Chondrocyte (in vitro differentiated cells): ENCODE measurements at places on chromosomes 6 and 20. TPM values are rescaled to one million over a fixed set of nuclear protein-coding genes. Genes with fewer than 3 reads are reported as not detected.

GRCh38 chr6:142746524-142746923 lies 198.5 kb downstream of the HIVEP2 start:
- DNase-seq: no peak

Gene GHRH
- not detected in 3 replicates for total RNA-seq

DNA sequence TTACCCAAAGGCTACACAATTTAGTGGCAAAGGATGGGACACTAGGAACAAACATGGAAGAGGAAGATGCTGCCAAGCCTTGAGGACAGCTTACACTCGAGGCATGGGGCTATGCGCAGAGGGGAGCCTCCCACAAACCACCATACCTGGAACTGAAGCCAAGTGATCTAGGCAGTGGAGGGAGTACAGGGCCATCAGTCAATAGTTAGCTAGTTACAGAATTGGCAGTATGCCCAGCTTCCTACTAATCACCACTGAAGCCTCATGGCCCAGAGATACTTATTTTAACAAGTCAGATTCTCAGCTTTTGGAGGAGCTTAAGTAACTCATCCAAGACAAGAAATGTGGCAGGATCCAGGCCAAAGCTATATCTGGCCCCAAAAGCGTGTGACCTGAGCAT lies 226.6 kb upstream of the MOCS1 start:
- no peak for DNase-seq

DNA sequence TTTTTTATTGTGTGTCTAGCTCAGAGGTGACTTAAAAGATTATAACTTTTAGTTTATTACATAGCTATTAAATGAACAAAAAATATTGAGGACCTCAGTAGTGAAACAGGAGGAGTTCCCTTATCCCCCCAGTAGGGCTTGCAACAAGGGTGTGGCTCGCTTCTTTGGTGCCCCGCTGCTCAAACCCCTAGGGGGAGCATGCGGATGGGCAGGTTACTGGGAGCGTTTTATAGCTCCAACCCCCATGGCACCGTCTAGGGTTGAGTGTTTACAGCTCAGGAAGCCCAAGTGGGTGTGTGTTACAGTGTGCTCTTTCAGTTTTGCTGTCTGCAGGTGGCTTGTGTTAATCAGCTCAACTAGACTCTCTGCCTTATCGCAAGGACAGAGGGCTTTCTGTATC lies 1513.7 kb downstream of the GRIK2 start:
- no peak for DNase-seq

- DNase-seq: no peak
Measured at GRCh38 chr6:71651636-71652035, 234.7 kb upstream of the RIMS1 start.

DNA sequence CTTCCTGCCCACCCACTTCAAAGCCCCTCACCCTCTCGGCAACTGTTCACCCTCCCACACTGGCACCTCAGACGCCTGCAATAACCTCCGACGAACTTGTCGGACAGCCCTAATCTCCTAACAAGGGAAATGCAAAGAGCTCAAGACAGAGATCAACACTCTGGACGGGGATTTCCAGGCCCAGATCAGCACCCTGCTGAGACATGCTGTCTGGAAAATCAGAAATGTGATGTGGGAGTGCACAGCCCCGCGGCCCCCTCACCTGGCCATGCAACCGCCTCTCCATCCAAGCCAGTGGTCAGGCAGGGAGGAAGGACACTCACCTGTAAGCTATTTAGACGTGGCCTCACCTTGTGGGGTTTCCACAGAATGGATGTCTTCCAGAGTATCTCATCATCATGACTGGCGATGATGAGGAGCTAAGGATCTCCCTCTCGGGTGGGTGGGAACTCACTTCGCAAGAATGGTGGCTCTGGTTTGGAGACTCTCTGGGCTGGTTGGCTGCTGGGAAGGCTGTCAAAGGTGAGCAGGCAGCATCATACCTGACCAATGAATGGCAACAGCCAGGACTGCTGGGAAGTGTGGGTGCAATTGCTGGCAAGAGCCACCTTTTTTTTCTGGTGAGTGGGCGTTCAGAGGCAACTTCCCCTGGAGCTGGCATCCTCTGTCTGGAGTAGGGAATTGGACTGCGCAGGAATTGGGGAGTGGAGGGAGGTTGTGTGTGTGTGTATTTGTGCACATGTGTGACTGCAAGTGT lies 28.1 kb upstream of the ADTRP start:
- no peak for DNase-seq
